PC-9 (cell line): ENCODE measurements at places on chromosomes 16 and 17. TPM values are rescaled to one million over a fixed set of nuclear protein-coding genes. Genes with fewer than 3 reads are reported as not detected.

TP53TG3D gene
- total RNA-seq, result not detected in 2 replicates

KRT20 gene
- not detected in 2 replicates for total RNA-seq

TERB1 gene
- 0.75 TPM in 1 of 2 replicates, not detected in the other for total RNA-seq

PRR35 gene
- total RNA-seq, result 0.35 TPM in 1 of 2 replicates, not detected in the other

DOC2B gene
- not detected in 2 replicates for total RNA-seq

GPRC5C gene
- total RNA-seq, result 27.9 and 32.4 TPM in 2 replicates

KRT10 gene
- 22.5 and 49.4 TPM in 2 replicates for total RNA-seq

TEX19 gene
- 0.24 and 0.28 TPM in 2 replicates for total RNA-seq

SLC35B1 gene
- 43.5 and 44.7 TPM in 2 replicates for total RNA-seq

DNA sequence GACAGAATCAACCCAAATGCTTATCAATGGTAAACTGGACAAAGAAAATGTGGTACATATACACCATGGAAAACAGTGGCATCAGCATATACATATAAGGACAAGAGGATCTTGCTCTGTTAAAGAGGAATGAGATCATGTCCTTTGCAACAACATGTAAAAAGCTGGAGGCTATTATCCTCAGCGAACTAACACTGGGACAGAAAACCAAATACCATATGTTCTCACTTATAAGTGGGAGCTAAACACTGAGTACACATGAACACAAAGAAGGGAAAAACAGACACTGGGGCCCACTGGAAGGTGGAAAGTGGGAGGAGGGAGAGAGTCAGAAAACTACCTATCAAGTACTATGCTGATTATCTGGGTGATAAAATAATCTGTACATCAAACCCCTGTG is 447.3 kb upstream of the MAF start:
- no peak for DNase-seq

- no peak for DNase-seq
These were observed 225.5 kb downstream of the STX8 start for GRCh38 chr17:9350080-9350479.

DNA sequence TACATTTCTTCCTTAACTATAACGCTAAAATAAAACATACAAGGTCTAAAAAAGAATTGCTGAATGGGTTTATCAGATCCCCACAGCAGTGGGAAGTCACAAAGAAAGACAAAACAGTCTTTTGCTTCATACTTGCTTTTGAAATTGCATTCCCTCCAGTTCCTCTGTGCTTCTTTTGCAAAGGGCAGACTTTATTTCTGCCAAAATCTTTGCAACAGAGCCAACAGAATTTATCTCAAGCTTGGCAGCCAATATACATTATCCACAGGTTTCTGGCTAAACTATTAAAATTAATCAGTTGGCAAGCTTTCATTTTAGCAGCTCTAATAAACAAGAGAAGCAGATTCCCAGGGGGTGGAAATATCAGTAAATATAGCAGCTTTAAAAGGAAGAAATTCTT is 378.9 kb upstream of the CA10 start:
- DNase-seq, result no peak

GRCh38 chr17:8285270-8286181 is 2.9 kb upstream of the RANGRF start:
- DNase-seq, result no peak

- DNase-seq, result no peak
These were observed 10.4 kb upstream of the ARL2BP start for GRCh38 chr16:57234707-57235092.

GRCh38 chr16:78945336-78945735 is 655.2 kb downstream of the MAF start:
- DNase-seq, result no peak

- DNase-seq, result no peak
These were observed 28.0 kb downstream of the IL21R start for GRCh38 chr16:27429981-27430441.

GRCh38 chr17:6145946-6146345 is 75.8 kb downstream of the WSCD1 start:
- no peak for DNase-seq

GRCh38 chr16:87274794-87275193 is 42.4 kb downstream of the C16orf95 start:
- DNase-seq, result no peak

- DNase-seq, result no peak
These were observed 168.6 kb downstream of the CNTNAP4 start for GRCh38 chr16:76445815-76446214.

- DNase-seq, result no peak
These were observed 9.9 kb downstream of the AHSP start for GRCh38 chr16:31537362-31538242.

DNA sequence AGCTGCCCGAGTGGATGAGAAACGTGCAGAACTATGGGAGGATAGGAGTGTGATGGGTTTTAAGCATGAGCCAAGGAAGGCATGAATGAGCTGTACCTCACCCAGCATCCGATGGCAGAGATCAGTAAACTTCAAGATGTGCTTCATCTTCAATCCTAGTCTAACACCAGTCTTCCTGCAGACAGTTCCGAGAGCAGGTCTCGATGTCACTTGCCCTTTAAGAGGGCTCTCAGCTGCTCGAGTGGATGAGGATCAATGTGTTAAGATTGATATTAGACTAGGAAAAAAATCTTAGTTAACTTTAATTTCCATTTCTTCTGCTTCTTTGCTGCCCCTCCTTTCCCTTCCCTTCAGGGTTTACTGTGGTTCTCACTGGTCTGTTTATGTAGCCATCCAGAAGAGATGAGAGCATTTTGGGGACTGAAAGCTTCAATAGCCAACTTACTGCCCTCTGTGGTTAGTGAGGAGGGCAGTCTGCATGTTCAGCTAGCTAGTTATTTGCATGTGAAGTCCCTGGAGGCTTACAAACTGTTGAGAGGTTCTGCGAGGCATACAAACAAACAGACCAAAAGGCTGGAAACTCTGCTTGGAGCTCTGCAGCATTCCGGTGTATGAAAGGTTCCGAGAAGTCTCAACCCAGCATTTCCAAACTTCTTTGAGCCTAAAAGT is 15.3 kb downstream of the KLHL36 start:
- DNase-seq, result no peak

GRCh38 chr17:57957886-57958285 is 2.7 kb upstream of the CUEDC1 start:
- DNase-seq, result no peak
